Ovary (tissue), 10 donors: ENCODE measurements at places on chromosomes 12 and 14.

DNA sequence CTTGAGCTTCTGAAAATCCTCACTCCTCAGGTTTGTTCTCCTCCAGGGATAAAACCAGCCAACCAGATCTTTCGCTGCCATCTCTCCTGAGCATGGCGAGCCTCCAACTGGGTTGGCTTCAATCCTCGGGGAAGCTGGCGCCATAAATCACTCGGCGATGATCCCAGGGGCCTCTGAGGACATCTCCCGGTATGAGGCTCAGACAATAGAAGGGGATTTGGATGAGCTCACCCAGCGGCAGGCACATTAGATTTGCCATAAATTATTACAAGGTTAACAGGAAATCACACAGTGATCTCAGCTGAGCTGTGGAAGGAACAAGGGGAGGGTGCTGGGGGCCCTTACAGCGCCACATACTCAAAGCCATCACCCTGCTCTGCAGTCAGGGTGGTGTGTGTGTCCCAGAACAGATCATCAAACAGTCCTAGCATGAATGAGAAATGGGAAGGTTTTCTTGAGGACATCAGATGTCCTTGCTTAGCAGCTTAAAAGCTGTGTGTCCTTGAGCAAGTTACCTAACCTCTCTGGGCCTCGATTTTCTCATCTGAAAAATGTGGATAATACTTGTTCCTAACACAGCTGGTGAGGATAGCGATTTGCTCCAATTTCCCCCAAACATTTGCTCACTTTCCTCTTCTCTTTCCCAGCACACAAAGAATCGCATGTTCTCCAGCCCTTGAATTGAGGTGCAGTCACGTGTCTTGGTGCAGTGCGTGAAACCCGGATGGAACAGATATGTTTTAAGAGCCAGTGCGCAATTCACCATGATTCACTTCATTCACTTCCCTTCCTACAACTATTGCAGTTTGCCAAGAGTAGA is 142.8 kb downstream of the SCARB1 start:
- no peak for DNase-seq

- no peak for DNase-seq
Measured at GRCh38 chr12:115421350-115421749, 737.4 kb upstream of the TBX3 start.

DNA sequence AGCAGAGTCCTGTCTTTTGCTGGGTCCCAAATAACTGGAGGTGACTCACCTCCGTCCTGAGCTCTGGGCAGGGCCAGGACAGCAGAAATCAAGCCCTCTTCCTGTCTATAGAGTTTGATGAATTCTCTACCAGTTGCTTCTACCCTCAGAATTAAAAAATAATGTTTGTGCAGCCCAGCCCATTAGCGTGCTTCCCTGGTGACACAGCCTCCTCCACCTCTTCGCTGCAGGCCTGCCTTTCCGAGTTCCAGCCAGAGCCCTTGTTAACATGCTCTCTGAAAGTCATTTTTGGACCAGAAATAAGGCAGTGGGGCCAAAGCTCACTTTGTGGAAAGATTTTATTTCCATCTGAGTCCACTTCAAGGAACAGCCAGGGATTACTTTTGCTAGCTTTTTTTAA is 94.0 kb downstream of the TBX5 start:
- no peak for DNase-seq

DNA sequence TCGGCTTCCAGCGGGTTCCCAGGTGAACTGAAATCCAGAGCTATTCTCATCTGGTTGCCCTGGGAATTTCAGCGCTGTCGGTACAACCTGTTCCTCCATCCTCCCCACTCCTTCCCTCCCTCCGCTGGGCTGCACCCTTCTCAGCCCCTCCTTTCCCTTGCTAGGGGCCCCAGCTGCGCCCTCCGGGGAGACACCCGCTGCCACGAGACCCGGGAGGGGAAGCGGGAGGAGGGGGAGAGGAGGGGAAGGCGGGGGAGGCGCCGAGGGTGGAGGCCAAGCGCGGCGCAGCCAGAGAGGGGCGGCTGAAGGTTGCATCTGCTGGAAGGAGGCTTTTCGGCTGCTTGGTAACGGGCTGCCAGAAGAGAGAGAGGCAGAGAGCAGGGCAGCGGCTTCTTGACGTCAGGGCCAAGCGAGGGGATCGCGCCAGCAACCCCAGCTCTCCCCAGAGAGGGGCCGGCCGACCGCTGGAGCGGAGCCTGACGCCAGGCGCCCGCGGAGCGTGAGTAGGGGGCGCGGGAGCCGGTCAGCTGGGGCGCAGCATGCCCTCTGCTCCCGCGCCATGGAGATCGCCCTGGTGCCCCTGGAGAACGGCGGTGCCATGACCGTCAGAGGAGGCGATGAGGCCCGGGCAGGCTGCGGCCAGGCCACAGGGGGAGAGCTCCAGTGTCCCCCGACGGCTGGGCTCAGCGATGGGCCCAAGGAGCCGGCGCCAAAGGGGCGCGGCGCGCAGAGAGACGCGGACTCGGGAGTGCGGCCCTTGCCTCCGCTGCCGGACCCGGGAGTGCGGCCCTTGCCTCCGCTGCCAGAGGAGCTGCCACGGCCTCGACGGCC is at the start of gene KCNA5:
Gene KCNA5, plus strand, starts transcription at position 291 of the 831 bp plus-strand sequence. Its CDS starts 269 bp downstream, at position 560.
- no peak for DNase-seq
